ENCODE measurements at places on chromosomes 2 and 18.

DNA sequence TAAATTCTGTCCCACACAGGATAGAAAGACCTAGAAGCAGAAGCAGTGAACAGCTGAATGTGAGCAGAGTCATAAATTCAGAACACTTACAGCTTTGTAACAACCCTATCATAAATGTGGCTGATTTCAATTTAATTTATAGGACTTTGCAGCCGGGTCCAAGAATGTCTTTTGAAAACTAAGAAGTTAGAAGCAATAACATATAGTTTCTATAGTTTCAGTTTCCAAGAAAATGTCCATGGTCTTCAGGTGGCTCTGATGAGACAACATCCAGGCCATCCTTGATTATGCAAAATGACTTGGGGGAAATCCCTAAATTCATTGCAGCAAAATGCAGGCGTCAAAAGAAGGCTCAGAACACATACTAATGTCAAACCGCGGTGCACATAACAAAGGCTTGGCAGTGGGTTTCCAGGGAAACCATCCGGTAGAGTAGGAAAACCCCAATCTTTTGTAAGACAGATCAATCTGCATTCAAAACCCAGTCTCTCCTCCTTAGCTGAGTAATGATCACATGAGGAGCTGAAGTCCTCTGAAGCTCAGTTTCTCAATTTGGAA, 442.2 kb upstream of the ID2 start:
- DNase-seq, result no peak

DNA sequence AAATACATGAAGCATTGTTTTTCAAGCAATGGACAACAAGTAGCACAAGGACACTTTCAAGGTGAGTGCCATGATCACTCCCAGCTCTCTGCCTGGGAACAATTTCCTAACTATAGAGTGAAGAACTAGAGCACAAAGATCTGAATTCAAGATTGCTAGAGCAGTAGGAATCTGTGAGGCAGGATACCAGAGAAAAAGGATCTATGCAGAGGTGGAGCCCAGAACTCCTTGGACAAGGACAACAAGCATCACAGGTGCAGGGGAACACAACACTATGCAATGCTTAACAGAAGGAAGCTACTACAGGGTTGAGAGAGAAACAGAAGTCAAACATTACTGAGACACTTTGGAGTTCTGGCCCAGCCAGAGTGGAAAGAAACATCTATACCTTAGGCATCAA, 24.7 kb downstream of the ATL2 start:
- DNase-seq, result no peak

DNA sequence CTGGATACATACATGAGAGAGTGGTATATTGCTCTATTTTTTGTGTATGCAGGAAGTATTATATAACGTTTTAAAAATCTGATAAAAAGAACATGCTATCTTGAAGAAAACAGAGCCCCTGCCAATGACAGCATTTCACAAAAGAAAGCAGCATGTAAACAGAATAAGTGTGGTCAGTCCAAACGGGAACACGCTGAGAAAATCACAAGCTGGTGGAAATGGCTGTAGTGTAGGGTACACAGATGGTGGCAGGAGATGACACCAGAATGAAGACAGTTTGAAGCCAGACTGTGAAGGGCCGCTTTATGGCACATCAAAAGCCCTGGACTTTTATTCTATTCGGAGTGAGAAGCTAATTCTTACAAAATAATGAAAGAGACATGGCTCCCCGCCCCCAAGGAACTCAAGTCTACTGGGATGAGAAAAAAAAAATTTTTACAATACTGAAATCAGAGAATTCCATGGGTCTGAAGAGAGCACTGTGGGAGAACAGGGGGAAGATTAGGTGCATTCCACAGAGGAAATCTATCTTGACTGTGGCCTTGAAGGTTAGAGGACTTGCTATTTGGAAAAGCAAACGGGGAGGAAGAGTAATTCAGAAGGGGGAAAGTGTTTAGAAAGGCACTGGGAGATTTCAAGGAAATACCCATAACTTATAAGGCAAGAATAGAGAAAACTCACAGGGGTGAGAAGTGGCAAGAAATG, 217.7 kb upstream of the SMAD7 start:
- no peak for DNase-seq

- DNase-seq, result no peak
These were observed 80.2 kb downstream of the CDK15 start for GRCh38 chr2:201886504-201886903.

- DNase-seq, result no peak
These were observed 95.6 kb downstream of the DYM start for GRCh38 chr18:49364821-49365220.

All from DND-41 (cell line).